ENCODE measurements at places on chromosomes 3 and 15.

DNA sequence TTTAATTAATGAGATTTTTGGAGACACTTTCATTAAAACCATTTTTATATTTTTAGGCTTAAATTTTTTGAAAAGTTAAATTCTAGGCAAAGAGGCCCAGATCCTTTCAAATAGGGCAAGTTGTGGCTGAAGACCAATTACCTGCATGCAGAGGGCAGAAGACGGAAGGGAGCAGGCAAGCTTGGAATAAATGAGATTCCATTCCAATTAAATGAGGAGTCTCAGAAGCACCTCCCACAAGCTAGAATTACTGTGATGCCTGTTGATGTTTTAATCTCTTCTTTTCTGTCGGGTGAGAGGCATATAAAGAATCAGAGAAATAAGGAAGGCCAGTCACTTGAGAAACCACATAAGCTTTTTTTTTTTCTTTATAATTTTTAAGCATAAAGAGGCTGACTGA lies 46.8 kb downstream of the KBTBD8 start:
- DNase-seq = no peak

GRCh38 chr15:99099661-99100060 lies 5.2 kb upstream of the SYNM start:
- DNase-seq = no peak

DNA sequence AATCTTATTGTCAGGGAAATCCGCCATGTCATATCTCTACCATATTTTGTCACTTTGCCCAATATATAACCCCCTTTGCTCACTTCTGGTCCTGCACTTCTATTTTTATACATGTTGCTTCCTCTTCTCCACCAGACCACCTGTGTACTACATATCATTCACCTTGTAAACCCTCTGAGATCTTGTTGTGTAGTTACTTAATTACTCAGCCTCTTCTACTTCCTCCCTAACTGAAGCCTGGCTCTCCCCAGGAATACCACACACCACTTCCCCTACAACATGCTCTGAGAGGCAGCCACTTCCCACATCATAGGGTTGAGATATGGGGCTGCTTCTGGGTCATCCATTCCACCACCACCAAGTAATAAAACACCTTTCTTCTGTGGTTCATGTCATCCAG lies 10.0 kb downstream of the HEXA start:
- DNase-seq = no peak

GRCh38 chr3:15903759-15904720 lies 106.3 kb upstream of the ANKRD28 start:
- DNase-seq = no peak

- DNase-seq = no peak
Observed at GRCh38 chr3:88725440-88726165, 381.8 kb upstream of the EPHA3 start.

GRCh38 chr3:177041021-177041729 lies 156.1 kb downstream of the TBL1XR1 start:
- DNase-seq = no peak
